ENCODE measurements at places on chromosomes 3 and 15.
A peak's percentile ranks its signal among the peaks of the same experiment; 100 is the strongest.

DNA sequence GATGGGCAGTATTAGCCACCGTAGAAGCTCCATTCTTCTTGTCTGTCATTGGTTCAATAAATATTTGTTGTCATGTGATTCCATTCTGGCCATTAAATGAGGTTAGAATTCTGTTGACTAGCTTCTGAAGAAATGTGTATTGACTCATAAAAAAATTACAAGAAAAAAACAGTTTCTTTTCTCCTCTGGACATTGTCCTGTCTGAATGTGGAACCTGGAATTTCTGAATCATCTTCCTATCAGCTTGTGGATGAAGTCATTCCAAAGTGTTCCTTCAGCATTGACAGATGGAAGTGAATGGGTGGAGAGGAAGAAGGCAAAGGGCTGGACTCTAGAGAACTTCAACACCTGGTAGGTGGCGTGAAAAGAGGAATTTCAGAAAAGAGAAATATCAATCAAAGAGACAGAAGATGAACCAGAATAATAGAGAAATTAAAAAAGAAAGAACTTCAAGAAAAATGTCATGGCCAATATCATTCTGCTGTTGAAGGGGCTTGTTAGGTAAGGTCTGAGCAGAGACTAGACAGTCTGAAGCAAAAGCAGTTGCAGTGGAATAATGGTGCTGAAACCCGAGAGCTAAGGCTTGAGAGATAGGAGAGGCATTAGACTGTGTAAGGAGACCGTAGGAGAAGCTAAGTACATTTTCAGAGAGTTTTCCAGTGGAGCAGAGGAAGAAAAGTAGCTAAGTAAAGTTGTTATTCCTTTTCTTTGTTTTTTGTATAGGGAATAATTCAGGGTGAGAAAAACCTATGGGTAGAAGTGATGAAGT lies 806.6 kb downstream of the SQOR start:
- no peak for DNase-seq

- DNase-seq: peak; percentile 70
Observed at GRCh38 chr3:169147238-169148008, 516.1 kb downstream of the MECOM start.

DNA sequence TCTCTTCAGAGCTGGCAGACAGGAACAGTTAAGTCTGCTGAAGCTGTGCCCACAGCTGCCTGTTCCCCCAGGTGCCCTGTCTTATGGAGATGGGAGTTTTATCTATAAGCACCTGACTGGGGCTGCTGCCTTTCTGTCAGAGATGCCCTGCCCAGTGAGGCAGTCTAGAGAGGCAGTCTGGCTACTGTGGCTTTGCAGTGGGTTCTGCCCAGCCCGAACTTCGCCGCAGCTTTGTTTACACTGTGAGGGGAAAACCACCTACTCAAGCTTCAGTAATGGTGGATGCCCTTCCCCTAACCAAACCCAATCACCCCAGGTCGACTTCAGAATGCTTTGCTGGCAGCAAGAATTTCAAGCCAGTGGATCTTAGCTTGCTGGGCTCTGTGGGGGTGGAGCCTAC lies 91.2 kb downstream of the SLC25A26 start:
- no peak for DNase-seq

GRCh38 chr3:15099364-15100098 lies 583 bp upstream of the RBSN start:
- no peak for DNase-seq

- DNase-seq: no peak
Observed at GRCh38 chr3:114841515-114841914, 305.6 kb downstream of the ZBTB20 start.

GRCh38 chr3:114079761-114080160 lies 23.2 kb downstream of the QTRT2 start:
- no peak for DNase-seq

DNA sequence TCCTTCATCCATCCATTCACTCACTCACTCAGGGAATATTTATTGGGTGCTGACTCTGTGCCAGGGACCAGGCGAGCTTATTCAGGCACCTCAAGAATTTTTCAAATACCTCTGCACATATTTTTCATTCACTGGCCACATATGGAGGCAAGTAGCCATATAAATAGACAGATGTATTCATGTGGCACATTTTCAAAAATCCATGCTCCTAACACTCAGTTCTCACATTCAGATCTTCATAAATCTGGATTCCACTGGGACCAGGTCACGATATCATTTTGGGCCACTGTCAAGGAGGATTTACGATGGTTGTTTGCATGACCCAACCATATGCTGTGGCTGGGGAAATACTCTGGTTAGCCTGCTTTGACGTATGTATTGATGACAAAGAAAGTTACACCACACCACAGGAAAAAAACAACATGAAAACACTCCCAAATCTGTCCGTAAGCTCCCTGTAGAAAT lies 241.8 kb upstream of the LRTM1 start:
- DNase-seq: no peak

- no peak for DNase-seq
Observed at GRCh38 chr15:63484433-63485186, 19.8 kb upstream of the USP3 start.

DNA sequence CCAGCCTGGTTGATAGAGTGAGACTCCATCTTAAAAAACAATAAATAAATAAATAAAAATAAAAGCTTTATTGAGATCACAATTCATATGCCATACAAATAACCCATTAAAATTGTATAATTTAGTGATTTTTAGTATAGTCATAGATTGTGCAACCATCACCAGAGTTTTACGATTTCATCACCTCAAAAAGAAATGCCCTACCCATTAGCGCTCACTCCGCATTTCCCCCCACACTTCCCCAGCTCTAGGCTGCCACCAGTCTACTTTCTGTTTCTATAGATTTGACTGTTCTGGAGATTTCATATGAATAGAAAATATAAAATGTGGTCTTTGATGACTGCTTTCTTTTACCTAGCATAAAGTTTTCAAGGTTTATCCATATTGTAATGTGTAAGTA lies 57.0 kb downstream of the ARHGEF26 start:
- no peak for DNase-seq

- DNase-seq: no peak
Observed at GRCh38 chr3:32000877-32001276, 19.3 kb downstream of the ZNF860 start.

DNA sequence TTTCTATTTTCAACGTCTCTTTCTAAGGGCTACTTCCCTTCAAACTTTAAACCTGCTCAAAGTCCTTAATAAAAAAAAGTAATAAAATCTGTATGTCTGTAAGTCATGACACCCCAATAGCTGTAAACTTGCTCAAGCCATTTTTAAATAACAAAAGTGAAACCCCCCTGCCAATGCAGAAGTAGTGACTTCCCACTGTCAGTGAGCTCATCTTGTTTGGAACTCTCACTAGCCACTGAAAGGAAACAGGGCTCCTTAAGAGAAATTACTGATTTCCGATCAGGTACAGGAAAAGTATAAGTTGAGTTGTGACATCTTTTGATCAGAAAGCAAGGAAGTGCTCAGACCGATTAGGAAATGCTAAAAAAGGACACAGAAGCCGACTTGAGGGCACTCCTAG lies 27.6 kb upstream of the GPR171 start:
- DNase-seq: peak; percentile 14

- no peak for DNase-seq
Observed at GRCh38 chr3:23895181-23895580, 21.6 kb downstream of the NKIRAS1 start.
